ENCODE measurements at places on chromosomes 12 and 14.

GRCh38 chr14:48035836-48036235, 360.4 kb upstream of the MDGA2 start:
- DNase-seq: no peak

DNA sequence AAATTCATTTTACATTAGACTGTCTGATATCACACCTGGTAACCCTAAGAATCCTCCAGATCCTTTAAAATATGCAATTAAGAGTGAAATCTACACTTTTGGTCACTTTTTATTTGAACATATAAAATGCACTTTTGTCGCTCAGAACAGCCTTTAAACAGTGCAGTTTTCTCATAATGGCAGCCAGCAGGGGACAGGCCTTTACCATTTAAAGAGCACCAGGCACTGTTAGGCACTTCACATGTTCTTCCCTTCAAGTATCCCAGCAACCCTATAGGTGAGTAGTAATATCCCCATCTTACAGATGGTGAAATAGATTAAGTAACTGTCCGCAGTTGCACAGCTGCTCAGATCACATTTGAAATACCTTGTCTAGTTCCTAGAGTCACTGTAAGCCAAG, 11.3 kb upstream of the SAMD4A start:
- DNase-seq: no peak

- DNase-seq: no peak
Observed at GRCh38 chr14:19823765-19824164, 20.2 kb downstream of the OR4N2 start.

DNA sequence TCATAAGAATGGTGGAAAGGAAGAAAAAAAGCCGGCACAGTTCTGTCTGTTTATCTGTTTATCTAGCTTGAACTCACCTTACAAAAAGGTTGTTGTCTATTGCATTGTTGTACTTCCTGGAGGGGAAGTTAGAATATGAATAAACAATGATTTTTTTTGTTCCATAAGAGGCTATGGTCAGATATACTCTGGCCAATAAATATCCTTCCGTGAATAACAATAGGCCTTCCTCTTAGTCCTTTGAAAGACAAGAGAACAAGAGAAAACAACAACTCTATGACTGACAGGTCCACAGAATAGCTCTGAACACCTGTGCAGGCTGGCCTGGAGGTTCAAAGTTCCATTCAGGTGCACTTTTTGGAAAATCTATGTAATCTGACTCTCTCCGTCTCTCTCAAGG, 192.8 kb upstream of the KRR1 start:
- peak; percentile 34 for DNase-seq

GRCh38 chr12:69497308-69498026, 27.3 kb downstream of the FRS2 start:
- no peak for DNase-seq

DNA sequence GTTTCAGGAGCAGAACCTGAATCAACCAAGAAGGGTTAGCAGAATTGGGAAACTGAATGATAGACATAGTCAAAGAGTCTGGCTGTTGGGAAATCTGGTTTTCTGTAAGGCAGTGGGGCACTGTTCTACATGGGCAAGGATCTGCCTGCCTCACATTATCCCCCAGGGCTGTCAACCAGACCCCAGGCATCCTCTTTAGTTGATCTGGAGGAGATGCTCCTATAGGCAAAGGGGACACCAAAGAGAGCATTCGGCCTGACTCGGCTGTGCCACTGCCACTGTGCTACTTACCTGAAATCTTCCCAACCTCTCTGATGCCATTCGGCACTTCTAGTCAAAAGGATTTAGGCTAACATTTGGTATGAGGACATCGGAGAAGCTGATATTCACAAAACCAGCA, 4.1 kb downstream of the ISCU start:
- no peak for DNase-seq

DNA sequence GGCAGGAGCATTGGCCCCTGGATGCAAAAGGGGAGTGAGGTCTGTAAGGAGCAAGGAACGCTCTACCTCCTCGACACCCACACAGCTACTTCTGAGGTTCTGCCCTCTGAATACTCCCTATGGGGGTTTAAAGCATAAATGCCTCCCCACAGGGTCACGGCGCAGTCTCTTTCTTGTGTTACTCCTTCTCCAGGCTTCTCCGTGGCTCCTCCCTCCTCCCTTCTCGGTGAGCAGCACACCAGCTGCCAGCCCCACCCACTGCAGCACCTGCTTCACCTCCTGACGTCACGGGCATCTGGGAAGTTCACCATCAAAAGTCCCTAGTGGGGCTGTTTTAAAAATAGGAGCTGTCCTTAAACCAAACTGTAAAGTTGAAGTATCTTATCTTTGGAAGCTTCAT, 67.3 kb downstream of the SPTB start:
- DNase-seq: peak; percentile 74

DNA sequence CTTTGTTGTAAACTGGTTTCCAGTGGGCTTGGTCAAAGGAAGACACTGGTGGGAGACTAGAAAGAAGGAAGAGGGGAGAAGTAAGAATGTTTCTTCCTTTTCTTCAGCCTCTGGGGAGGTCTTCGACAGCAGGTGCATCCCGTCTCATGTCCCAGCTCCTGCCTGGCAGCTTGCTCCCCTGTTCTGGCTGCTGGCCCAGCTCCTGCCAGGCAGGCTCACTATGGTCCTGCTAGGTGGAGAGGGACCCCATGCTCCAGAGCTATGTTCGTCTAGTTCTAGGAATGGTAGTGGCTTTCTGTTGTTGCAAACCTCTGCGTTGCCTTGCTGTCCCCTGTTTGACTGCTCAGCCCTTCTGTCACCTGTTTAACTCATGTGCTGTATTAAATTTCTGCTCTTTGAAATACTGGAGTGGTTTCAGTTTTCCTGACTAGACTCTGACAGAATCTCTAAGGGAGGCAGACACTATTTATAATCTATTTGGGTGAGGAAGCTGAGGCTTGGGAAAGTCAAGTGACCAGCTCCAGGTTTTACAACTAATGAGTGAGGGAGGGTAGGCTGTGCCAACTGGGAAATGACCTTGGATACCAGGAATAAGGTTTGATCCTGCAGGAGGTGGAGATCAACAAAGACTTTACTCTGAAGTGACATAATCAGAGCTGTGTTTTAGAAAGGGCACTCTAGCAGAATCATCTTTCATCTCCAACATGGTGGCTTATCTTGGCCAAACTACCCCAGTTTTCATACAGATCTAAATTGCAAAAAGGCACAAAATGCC, 94.7 kb upstream of the DDHD1 start:
- DNase-seq: peak; percentile 48

DNA sequence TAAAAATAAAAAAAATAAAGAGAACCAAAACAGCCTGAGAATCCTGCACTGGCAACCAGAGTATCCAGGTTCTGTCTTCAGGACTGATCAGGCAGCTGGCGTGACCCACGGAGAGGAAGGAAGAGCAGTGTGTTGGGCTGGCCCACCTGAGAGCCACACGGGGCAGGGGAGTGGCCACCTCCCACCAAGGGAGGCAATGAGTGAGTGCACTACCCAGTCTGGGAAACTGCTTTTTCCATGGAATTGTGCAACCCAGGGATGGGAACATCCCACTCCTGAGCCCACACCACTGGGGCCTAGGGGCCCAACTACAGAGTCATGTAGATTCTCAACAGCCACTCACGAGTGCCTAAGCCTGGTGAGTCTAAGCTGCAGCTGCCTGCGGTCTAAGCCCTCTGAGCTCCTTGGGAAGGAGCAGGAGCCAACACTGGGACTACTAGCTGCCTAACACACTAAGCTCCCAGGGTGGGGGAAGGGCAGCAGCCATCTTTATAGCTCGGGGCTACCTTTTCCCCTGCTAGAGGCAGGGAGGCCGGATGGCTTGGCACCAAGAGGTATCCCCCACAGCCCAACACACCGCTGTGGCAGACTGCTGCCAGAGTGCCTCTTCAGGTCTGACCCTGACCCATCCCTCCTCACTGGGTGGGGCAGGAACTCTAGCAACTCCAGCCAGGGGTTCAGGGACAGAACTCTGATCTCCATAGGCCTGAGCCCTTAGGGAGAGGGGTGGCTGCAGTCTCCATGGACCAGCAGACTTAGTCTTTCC, 610.9 kb downstream of the RERGL start:
- DNase-seq: no peak

GRCh38 chr12:104888892-104889291, 69.2 kb downstream of the SLC41A2 start:
- no peak for DNase-seq

GRCh38 chr14:32364941-32365340, 35.8 kb downstream of the AKAP6 start:
- no peak for DNase-seq
